ENCODE measurements at places on chromosomes 2 and 18.

DNA sequence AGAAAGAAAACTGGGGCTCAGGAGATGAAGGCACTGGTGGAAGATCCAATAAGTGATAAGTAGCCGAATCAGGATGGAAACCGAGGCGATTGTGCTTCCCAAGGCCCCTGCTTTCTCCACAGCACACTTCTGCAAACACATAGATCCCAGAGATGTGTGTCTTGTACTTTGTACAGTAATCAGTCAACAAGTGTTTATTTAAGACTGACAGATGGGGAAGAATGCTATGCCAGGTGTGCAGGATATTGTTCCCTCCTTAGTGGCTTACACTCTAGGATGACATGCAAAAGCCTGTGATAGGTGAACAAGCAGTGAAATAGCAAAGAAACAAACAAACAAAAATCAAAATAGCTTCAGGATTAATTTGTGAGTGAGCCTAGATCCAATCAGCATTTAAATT, 116.6 kb downstream of the ACTR3 start:
- no peak for DNase-seq

DNA sequence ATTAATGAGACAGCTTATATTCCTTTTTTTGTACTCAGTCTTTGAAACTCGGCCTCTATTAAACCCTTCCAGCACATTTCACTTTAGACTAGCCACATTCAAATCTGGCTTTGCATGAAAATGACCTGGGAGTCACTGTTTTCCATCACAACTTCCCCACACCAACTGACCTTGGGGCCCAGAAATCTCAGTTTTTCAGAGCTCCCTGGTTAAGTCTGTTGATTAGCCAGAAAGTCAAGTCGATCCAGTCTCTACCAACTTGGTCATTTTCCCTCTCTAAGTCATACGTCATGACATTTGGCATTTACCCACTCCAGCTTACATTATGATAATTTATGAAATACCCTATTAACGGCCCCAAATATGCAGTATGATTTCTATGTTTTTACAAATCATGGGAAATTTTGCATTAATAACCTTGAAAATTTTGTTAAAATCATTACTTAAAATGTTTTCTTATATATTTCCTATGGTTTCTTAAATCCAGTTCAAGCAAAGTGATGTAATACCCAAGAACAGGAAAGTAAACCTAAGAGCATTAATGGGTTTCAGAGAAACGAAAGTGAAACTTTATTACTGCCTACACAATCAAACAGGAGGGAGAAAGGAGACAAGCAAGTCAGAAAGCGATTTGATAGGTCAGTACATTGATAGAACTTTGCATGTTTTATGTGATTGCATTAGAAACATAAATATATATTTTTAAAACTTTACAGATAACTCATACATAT, 77.1 kb downstream of the SPATS2L start:
- DNase-seq, result no peak

GRCh38 chr18:43757273-43757672, 480.0 kb upstream of the SYT4 start:
- DNase-seq, result no peak

GRCh38 chr2:72985891-72986683, 68.8 kb downstream of the EMX1 start:
- DNase-seq, result no peak

DNA sequence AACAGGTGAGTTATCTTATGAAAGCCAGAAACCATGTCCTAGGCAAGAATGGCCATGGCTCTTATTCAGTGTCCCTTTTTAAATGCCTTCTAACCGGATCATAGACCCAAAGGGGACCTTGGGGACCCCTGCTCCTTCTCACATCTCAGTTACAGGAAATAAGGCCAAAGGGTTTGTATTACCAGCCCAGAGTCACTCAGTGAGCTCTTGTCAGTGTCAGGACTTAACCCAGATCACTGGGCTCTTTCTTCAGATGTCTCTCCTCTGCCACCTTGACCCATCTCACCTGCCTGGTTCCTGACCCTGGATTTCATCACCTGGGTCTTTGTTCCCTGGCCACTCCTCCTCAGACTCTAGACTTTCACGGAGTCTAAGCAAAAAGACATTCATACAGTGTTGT, 556.7 kb downstream of the CMPK2 start:
- no peak for DNase-seq

- DNase-seq, result no peak
Measured at GRCh38 chr2:79660557-79660956, 147.7 kb downstream of the CTNNA2 start.

- no peak for DNase-seq
Measured at GRCh38 chr2:109726379-109727270, 67.5 kb upstream of the RGPD5 start.

DNA sequence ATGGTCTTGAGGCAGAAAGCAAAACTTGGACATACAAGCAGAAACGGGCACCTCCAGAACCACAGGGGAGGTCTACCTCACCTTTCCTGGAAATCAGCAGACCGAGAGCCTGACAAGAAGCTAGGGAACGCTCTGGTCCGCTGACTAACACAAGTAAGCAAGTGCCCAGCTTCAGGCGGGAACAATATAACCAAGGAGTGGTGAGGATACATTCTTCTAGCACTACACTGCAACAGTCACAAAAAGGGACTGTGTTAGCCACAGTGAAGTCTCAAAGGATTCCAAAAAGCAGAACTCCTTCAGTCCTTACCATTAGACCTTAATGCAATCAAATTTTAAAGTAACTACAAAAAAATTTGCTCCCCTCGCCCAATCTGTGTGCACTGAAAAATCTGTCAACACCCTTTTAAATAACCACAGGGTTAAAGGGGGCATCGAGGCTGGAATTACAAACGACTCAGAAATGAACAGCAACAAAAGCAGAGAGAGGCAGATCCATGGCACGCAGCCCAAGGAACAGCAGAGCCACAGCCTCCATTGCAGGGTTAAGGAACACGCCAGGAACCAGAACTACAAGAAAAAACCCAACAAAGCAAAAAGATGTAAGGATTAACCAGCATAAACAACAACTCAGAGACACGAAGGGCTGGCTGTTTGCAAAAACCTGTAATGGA, 7.1 kb downstream of the THAP4 start:
- no peak for DNase-seq

GRCh38 chr2:72115110-72116080, 32.3 kb downstream of the CYP26B1 start:
- no peak for DNase-seq

DNA sequence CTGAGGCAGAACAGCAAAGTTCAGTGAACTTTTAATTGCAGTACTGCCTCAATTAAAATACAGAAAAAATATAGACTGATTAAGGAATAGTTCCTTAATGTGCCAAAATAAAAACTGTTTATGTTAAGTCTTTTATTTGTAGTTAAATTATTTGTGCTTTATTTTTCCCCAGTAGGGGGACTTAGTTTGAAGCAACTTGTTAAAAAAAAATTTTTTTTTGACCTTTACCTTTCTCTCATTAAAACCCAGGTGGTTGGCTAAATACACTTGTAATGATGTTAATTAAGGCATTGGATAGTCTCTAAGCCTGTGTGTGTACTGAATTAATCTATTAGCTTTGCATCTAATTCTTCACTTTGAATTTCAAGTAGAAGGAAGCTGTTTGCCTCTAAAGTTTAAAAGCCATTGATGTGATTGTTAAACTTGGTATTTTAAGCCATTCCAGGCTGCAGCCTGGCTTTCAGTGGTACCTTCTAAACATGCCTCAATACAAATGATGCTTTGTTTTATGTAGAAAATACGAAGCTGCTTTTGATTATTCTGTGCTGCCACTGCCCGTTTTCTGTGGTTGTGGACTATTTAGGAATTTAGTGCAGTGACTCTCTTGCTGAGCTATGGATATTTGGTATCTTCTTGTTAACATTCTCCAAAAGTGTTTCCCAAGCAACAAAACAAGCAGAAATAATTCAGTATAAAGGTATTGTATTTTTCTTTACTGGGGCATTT, 102.9 kb downstream of the TANC1 start:
- DNase-seq, result no peak

DNA sequence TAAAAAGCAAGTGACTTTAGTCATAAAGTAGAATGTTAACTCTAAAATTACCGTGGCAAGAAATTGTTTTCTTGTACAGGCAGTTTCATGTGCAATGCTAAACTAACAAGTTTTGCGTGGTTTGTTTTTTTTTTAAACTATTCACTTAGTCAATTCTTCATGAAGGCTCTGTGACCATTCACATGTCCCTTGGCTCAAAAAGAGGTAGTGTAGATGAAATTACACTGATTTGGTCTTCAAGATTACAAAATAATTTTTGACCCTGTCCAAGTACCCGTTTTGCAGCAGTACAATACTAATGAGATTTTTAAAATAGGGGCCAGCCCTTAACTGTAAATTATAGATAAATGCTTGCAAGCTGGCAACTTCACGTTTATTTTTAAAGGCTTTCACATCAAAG, 1.3 kb downstream of the TMEM131 start:
- no peak for DNase-seq

GRCh38 chr2:152376968-152377367, 42.0 kb downstream of the FMNL2 start:
- DNase-seq, result no peak

DNA sequence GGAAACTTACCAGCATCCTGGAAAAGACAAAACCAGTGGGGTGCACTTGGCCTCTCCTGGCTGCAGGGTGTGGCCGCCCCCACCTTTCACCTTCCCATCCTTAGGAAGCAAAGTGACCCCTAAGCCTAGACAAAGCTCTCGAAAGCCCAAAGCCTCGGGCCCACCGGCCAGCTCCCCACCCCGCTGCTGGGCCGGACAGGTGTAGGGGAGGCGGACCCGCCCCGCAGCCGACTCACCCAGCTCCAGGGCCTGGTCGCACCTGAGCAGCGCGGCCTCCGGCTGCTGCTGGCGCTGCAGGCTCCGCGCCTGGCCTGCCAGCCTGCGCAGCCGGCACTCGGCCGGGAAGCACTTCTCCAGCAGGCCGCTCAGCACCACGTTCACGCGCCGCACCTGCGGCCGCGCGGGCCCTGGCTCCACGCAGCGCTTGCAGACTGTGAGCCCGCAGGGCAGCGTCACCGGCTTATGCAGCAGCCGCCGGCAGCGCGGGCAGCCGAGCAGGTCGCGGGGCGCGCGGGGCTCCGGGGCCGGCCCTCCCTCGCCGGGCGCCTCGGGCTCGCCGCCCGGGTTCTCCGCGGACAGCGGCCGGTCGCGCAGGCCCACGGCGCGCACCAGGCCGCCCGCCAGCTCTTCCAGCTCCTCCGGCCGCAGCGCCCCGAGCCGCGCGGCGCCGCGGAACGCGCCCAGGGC, 979 bp downstream of the LONRF2 start:
- no peak for DNase-seq

DNA sequence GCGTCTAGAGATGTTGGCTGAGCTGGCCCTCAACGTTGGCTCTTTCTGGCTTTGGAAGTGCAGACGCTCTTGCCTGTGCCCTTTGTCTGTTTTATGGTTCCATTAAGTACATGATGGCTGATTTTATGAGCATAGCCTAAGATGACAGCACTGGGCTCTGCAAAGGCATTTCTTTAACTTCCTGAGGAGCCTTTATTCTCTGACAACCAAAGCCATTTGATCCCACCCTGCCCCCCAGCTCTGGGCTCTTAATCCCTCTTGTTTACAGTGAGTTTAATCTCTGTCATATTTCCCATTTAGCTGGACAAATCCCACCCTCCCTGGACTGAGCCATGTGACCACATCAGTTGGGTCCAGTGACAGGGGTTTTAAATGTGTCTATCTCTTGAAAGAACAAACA, 195.9 kb downstream of the ACKR3 start:
- DNase-seq, result no peak

DNA sequence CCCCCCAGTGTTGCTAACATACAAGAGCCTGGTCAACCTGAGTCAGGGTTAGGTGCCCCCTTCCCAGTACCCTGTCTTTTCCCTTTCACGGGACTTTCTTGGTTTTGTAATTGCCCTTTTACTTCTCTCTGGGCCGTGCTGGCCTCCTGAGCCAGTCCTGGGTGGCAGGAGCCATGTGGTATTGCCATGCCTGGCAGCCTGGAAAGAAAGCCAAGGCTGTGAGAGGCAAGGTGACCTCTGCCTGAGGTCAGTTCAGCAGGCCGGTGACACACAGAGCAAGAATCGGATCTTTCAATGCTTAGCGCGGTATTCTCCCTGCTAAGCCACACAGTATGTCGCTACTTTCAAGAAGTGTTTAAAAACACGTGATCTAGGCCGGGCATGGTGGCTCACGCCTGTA, 52.3 kb downstream of the C18orf63 start:
- DNase-seq, result no peak

- DNase-seq, result no peak
Measured at GRCh38 chr2:219542931-219543595, 546 bp downstream of the CHPF start.

DNA sequence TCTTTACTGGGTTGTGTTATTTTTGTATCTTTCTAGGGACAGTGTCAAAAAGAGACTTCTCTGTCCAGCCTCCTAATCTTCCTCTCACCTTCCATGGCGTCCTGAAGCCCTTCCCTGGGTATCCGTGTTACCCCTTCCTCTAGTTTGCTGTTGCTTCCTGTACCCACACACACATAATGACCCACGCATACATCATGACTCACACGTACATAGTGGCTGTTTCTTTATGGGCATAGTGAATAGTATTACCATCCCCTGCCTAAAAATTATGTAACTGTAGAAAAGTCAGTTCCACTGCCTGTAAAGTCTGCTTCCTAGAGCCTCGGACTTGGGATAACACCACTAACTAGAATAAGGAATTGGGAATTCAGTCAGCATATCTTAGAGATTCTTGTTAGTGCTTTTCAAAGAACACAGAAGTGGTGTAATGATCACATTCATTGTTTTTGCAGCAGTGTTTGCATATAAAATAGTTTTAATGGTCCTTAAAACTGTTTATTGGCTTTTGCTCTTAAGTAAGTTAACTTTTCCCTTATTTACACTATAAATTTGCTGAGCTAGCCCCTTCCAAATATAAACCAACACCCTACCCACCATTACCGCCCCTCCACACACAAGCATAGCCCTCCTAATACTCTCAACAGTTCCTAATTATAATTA, 308.4 kb upstream of the RAB12 start:
- DNase-seq, result no peak

GRCh38 chr18:8938817-8939216, 163.7 kb upstream of the NDUFV2 start:
- no peak for DNase-seq

DNA sequence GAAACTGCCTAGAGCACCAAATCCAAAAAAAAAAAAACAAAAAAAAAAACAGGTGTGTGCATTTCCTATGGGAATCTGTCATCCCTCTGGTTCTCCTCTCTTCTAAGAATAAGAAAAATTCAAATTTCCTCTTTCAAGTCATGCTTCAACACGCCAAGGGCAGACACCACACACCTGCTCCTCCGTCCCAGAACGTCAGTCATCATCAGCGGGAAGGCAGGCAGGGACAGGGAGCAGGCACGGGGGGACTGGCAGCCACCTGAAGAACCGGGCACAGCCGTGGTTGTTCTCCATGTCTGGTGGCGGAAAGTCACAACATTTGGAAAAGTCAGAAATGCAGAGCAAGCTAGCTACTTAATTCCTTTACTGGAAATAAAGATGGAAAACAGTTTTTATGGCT, 214.8 kb downstream of the IKZF2 start:
- no peak for DNase-seq
